Chondrocyte (in vitro differentiated cells): ENCODE measurements at places on chromosomes 16 and 17. TPM values are rescaled to one million over a fixed set of nuclear protein-coding genes. Genes with fewer than 3 reads are reported as not detected.

CDH16 gene
- total RNA-seq: not detected in 3 replicates

TPSAB1 gene
- total RNA-seq: not detected in 3 replicates

UTS2R gene
- total RNA-seq: not detected in 3 replicates

DNA sequence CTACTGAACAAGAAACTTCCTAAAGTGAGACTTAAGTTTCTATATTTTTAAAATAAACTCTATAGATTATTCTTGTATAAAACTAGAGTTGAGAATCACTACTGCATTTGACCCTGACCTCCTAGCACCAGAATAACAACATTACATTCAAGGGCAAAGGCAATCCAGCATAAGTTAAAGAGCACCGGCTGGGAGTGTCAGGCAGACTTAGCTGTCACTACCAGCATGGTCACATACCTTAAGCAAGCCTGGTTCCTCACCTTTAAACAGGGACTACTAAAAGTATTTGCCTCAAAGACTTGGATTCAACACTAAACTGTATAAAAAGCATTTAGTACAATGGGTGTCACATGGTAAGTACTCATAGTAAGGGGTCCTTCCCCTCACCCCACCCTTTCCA, 90.4 kb downstream of the SSH2 start:
- DNase-seq: no peak
- no peak overlapping the region for H3K4me3 ChIP-seq
- H3K27ac ChIP-seq: no peak overlapping the region
- H3K36me3 ChIP-seq: no peaks in the 10 kb centered on the region
- H3K27me3 ChIP-seq: no peaks in the 10 kb centered on the region
- H3K4me1 ChIP-seq: peaks cover 13% of the 10 kb centered on the region
